ENCODE measurements at places on chromosomes 6 and 20. TPM values are rescaled to one million over a fixed set of nuclear protein-coding genes. Genes with fewer than 3 reads are reported as not detected.

NDUFAF4 gene
- 19.3 TPM for total RNA-seq

EPM2A gene
- 4.3 TPM for total RNA-seq

PYGB gene
- 128 TPM for total RNA-seq

ANKEF1 gene
- total RNA-seq = 1.8 TPM

DNA sequence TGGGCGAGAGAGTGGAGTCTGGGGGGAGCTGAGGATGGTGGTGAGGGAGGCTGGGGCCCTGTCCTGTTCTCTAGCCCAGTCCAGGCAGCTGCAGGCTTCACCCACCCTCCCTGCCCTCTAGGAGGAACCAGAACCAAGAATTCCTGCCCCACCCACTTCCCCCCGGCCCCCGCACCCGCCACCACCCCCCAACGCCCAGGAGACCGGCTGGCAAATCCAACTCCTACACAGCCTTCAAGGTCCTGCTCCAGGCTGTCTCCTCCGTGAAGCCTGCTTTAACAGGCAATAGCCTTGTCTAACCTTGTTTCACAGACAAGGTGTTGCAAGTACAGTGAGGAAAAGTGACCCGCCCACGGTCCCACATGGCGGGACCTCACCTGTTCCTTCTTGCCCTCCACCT, 2.4 kb downstream of the SPDEF start:
- DNase-seq = no peak
